ENCODE measurements at places on chromosomes 7 and 10.

DNA sequence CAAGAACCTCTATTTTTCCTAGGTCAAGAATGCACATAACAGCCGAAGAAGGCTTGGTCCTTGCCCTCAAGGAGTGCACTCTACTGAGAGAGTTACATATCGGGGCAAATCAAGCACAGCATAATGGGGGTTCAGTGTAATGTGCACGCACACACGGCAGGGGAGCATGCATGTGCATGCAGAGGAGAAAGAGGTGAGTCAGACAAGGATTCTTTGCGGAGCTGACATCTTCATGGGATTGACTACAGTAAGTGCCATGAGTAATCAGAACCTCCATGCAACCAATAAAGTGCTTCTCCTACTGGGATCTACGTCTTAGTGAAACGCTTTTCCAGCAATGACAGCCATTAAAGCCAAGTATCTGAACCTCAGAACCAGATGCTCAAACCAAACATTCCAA lies 123.6 kb downstream of the RNF216 start:
- no peak for DNase-seq

- DNase-seq: no peak
Observed at GRCh38 chr10:4850397-4850796, 24.4 kb downstream of the AKR1E2 start.

- DNase-seq: no peak
Observed at GRCh38 chr10:104895541-104895940, 254.5 kb downstream of the SORCS3 start.

GRCh38 chr7:26180792-26181198 lies 19.8 kb downstream of the HNRNPA2B1 start:
- no peak for DNase-seq

DNA sequence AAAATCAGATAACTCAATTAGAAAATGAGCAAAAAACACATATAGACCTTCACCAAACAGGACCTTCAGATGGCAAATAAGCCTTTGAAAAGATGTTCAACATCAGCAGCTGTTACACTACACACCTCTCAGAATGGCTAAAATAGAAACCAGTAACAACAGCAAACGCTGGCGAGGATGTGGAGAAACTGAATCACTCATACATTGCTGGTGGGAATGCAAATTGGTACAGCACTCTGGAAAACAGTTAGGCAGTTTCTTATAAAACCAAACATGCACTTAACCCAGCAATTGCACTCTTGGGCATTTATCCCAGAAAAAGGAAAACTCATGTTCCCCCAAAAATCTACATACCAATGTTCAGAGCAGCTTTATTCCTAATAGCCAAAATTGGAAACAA lies 37.7 kb upstream of the SMARCD3 start:
- no peak for DNase-seq

DNA sequence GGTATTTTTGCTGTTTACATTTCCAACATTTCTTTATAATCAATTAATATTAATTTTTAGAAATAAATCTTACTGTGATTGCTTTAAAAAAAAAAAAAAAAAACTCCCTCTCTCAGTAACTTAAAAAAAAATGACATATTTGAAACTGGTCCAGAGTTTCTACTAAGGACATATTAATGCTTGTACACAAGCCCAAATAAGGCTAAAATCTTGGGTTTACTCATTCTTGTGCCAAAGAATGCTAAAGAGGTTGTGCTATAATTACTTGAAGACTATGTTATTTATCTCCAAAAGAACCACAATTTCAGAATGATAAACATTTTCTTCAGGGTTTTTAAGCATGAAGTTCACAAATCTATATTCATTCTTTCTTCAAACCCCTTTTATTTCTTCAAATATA lies 39.4 kb upstream of the PHF14 start:
- DNase-seq: no peak

GRCh38 chr10:7033031-7033430 lies 377.8 kb downstream of the SFMBT2 start:
- DNase-seq: no peak

DNA sequence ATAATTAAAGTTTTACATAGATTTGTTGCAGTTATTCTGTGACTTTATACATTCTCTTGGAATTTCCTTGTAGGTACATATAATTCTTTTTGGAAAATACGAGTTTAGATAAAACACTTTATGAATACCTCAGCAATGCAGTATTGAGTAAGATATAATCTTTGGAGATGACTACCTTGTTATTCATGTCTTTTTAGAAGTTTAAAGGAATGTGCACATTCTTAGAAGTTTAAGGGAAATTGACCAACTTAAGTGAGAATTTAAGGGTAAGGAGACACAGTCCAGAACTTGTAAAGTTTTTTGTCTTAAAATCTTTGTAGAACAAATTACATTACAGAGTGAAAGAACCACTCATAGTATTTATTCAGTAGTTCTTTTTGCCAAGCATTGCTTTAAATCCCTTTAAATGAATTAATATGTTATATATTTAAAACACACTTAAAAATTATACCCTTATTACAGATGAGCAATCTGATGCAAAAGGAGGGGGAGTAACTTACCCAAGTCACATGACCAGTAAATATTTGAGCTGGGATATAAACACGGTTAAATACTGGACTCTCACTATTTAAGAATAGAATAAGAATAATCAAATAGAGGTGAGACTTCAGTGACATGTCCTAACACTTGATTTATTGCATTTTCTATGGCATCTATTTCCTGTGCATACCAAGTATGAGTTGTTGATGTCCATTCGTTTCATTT lies 139.5 kb upstream of the FERD3L start:
- peak; percentile 62 for DNase-seq

- peak; percentile 41 for DNase-seq
Observed at GRCh38 chr10:33421789-33422462, 87.5 kb upstream of the NRP1 start.

GRCh38 chr10:70809726-70810125 lies 6.0 kb upstream of the SGPL1 start:
- DNase-seq: no peak

DNA sequence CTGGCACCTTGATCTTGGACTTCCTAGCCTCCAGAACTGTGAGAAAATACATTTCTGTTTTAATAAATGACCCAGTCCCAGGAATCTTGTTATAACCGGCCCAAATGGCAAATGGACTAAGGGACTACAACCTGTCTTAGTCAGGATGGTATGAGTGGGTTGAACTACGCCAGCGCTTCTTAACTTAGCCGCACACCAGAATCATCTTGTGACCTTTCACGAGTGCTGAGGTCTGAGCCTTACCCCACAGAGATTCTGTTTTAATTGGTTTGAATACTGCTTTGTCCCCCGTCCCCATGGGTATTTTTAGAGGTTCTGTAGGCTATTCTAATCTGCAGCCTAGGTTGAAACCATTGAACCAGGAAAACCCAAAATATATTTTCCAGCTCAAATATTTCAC lies 48.0 kb downstream of the PFKFB3 start:
- DNase-seq: no peak

DNA sequence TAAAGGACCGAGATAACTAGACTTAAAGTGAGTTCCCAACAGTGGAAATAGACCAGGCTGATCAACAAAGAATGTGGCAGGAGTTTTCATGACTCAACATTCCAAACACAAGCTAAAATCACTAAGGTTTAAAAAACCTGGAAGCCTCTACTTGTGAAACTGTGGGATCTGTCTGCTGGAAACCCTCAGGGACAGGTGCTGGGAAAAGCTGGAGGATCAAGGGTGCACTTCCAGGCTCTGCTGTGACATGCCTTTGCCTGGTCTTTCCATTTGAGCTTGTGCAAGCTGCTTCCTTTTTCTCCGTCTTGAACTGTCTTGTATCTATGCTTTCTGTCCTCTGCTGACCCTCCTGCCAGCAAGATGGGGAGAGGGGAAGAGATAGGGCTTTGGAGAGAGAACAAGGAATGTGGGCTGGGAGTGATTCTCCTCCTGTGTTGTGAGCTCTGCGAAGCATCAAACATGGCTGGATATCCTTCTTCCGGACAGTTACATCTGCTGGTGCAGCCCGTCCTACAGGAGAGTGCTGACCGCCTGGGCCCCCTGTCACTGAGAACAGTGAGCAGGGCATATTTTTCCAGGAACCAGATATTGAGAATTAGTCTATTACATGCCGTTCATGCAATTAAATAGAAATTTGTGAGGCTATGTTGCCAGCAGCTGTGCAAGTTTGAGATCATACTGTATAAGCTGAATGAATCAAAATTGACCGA lies 25.5 kb downstream of the ARHGAP22 start:
- no peak for DNase-seq
